ENCODE measurements at places on chromosomes 2 and 18.
A peak's percentile ranks its signal among the peaks of the same experiment; 100 is the strongest.

GRCh38 chr2:45759310-45759851 lies 107.9 kb downstream of the PRKCE start:
- DNase-seq, result no peak

- no peak for DNase-seq
Measured at GRCh38 chr2:128520791-128521190, 202.1 kb upstream of the HS6ST1 start.

DNA sequence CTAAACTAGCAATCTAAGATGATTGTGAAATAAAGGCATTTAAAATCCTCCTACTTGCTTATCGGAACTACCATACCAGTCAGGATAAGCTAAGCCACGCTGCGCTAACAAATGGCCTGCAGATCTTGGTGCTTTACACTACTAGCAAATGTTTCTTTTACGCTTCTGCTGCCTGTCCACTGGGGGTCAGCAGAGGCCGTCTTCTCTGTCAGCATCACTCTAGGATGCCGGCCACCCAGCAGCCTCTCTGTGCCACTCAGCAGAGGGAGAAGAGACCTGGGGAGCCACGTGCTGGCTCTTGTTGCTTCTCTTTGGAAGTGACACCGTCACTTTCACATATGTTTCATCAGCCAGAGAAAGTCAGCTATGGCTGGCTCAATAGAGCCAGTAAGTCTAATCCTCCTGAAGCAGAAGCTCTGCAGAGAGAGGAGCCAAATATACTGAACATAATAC lies 36.6 kb downstream of the COPS8 start:
- no peak for DNase-seq

- peak; percentile 96 for DNase-seq
Measured at GRCh38 chr2:2846332-2847208, 515.5 kb upstream of the MYT1L start.

GRCh38 chr2:9952286-9952737 lies 819 bp downstream of the GRHL1 start:
- DNase-seq, result no peak

DNA sequence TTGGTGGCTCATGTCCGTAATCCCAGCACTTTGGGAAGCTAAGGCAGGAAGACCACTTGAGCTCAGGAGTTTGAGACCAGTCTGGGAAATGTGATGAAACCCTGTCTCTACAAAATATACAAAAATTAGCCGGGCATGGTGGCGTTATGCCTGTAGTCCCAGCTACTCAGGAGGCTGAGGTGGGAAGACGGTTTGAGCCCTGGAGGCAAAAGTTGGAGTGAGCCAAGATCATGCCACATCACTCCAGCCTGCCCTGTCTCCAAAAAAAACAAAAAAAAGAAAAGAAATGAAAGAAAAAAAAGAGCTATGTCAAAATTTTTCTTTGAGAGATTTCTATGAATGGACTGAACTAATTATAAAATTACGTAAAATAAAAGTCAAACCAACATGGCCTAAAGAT lies 34.7 kb downstream of the ROCK2 start:
- no peak for DNase-seq

- no peak for DNase-seq
Measured at GRCh38 chr18:154151-154550, 4.2 kb upstream of the USP14 start.

DNA sequence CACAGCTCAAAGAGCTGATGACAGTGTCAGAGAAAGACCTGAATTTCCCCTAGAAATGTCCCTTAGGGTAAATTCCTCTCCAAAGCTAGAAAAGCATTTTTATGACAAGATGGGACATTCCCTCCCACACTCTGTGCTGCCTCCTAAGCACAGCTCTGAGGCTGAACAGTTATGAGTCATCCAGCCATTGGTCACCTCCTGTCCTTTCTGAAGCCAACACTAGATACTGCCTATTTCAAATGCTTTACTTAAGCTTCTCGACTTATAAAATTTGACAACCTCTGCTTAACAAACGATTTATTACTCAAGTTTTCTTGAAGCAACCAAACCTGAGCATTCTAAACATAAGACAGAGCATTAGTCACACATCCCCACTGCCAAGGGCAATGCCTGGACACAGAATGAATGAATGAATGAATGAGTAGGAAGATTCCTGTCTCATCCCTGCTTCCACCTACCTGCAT lies 35.4 kb downstream of the B4GALT6 start:
- DNase-seq, result no peak

- no peak for DNase-seq
Measured at GRCh38 chr18:73355121-73355520, 487.3 kb upstream of the NETO1 start.

GRCh38 chr18:27825689-27826088 lies 351.2 kb downstream of the CDH2 start:
- DNase-seq, result no peak

Data from NCI-H1105 (cell line).